ENCODE measurements at places on chromosomes 5 and 9.

- no peak for DNase-seq
Measured at GRCh38 chr5:31845361-31845760, 206.4 kb downstream of the PDZD2 start.

GRCh38 chr5:132639706-132640130, 18.3 kb upstream of the IL13 start:
- DNase-seq = no peak

- DNase-seq = no peak
Measured at GRCh38 chr9:110476251-110476650, 103.3 kb downstream of the SVEP1 start.

GRCh38 chr9:122808141-122808540, 8.2 kb downstream of the OR1K1 start:
- DNase-seq = no peak

- DNase-seq = peak; percentile 52
Measured at GRCh38 chr5:72015103-72015548, 92.1 kb upstream of the MAP1B start.

- DNase-seq = no peak
Measured at GRCh38 chr5:38783011-38783561, 62.7 kb upstream of the OSMR start.

GRCh38 chr5:93076096-93076495, 504.9 kb downstream of the NR2F1-AS1 start:
- DNase-seq = no peak

- no peak for DNase-seq
Measured at GRCh38 chr5:168364151-168364661, 72.8 kb downstream of the WWC1 start.

- DNase-seq = no peak
Measured at GRCh38 chr9:5305741-5306140, 1.2 kb upstream of the RLN2 start.

DNA sequence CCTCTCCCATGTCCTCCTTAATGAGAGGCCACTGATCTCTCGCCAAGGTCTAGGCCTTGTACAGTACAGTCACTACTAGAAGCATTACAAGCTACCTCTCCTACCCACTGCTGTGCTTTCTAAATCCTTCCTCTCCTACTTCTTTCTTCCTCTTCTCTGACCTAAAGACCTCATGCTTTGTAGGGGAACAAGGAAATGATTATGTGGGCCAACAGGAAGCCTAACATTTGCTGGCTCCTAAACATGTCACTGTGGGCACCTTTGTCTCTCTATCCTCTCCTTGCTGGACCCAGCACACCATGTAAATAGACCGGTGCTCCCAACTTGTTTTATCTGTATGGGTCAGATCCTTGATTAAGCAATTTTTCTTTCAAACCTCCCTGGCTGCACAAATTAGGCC, 16.7 kb downstream of the SLC28A3 start:
- DNase-seq = no peak

DNA sequence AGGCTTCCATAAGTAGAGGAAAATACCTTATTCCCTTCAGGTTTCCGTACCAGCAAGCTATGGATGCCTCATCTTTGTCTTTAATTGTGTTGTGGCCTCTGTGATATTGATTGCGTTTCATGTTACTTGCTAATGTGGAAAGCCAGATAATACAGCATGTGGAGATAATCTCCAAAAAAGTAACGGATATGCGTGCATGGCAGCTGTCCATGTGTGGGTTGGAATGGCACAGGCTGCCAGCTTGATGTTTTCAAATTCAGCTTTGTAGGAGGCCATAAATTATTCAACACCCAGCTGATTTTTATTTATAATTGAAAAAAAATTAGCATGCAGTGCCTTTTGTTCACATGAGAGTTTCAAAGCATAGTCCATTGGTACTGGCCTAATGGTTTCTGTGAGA, 144.9 kb downstream of the GIN1 start:
- peak; percentile 12 for DNase-seq

DNA sequence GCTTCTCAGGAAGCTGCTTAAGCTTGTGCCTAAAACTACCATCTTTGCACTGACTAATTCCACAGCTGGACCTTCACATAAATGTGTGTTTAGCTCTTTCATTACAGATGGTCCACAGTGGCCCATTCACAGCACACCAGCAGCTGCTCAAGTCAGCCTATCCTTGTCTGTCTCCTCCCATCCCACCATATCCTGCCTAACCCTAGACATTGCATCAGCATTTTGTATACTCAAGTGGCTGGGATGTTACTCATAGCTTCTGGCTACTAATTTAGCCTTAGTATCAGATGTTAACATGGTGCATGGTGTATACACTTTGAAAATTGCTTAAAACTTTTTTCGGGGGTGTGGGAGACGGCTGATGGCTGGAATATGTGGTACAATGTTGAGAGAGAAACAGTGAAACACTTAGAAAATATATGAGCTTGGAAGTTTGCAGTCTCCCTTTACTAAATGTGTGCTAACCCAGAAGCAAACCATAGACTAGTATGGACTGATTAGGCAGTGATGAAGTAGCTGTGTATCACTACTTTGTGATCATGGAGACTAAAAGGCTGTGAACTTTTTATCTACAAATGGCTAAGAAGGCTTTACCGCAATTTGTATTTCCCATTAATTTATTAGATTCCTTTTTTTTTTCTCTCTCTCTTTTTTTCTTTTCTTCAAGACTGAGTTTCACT, 83.1 kb downstream of the JMY start:
- DNase-seq = no peak

DNA sequence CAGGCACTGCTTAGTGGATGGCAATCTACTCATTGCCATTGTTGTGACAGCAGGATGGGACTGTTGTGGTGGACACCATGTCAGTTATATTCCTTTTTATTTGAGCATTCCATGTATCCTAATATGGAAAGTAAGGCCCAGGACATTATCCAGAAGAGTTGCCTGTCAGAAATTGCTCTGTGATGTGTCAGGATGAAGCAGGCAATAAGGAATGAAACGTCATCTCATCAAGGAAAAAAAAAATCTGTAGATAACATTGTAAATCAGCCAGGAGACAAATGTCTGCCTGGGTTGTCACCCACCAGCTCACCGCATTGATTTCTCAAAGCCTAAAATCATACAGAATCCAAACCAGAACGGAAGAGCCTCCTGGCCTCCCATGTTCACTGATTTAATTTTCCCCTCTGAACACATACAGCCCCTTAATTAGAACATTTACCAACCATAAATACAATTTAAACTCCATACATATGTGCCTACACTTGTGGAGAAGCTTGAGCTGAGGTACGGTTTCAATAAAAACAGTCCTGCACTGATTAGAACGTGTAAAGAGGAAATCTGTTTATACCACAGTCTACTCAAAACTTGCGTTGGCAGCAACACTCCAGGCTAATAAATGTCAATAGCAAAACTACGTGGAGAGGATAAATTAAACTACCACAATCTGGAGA, 73.9 kb downstream of the FOXD1 start:
- peak; percentile 51 for DNase-seq

DNA sequence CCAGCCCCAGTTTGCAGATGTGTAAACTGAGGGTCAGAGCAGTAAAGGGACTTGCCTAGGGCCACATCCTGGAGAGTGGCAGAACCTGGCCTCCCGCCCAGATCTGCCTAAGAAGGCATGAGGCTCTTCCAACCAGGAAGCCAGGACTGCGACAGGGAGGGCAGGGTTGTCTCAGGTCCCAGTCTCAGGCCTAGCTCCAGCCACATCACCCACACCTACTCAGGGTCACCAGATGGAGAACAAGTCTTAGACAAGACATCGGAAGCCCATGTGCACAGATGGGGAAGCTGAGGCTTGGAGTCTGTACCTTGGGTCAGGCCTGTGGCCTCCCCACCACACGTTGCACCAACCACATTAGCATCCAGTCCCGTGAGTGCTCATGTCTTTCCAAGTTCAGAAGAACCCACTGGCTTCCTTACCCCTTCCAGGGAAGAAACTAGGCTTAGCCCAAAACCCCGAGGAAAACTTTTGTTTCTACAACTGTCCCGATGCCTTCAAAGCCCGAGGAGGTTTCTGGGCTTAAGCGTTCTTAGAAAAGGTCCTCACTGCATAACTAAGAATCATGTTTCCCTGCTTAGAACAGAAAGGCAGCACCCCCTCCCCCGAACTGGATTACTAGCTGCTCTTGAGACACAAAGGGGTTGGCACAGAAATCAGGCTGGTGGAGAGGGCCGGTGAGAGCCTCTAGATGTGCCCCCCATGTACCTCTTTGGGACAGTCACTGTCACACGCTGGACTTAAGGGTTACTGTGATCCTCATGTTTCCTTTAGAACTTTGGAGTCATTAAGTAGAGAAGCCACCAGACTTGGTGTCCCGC, 2.2 kb downstream of the FAM78A start:
- DNase-seq = no peak

DNA sequence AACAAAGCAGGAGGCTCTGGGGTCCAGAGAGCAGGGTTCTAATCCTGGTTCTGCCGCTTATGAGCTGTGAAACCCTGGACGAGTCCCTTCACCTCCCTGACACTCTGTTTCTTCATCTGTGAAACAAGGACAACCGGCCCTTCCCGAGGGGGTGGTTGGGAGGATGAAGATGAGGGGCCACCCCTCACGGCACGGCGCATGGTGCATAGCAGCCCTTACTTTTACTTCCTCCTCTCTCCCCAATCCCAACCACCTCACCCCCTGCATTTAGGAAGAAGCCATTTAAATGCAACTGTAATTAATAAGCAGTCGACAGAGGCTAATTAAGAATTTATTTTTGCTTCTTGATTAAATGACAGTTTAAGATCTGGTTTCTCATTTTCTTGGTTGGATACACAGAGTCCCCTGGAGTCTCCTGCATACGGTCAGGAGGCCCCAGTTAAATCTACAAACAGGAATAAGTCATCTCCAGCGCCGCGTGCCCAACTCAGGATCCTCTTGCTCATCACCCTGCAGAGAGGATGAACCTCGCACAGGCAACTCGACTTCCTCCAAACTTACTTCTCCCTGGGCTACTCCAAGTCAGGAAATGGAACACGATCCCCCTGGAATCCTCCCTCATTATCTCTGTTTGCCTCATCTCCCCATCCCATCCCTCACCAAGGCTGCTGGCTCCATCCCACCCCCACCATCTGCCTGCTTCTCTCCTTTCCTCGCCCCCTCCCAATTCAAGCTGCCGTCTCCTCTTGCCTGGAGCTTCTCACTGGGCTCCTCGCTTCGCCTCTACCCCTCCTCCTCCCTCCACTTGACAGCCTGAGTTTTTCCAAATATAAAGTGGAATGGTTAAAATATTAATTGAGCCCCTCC, 95.9 kb downstream of the HRH2 start:
- no peak for DNase-seq

DNA sequence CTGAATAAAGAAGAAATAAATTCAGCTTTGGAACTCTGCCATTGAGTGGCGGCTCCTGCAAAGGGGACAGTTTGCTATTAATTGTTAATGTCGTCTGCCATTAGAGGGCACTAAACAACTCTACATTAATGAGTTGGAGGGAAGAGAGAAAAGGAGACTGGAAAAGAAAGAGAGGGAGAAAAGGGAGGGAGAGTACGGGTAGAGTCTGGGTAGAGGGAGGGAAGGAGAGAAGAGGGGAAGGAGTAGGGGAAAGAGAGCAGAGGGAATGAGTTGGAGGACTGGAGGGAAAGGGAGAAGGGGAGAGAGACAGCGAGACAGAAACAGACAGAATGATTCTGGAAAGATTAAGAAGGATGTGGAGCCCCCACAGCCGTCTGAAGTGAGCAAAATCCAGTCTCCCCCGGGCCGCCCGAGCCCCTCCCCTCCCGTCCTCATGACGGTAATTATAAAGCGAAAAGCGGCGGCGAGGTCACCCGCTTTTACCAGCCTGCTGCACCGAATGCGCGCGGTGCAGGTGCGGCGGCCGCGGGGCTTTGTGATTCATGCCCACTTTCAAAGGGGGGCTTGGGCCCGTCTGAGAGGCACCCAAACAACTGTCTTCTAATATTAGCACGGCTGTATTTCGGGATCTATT, 1.9 kb upstream of the FST start:
- DNase-seq = peak; percentile 32

DNA sequence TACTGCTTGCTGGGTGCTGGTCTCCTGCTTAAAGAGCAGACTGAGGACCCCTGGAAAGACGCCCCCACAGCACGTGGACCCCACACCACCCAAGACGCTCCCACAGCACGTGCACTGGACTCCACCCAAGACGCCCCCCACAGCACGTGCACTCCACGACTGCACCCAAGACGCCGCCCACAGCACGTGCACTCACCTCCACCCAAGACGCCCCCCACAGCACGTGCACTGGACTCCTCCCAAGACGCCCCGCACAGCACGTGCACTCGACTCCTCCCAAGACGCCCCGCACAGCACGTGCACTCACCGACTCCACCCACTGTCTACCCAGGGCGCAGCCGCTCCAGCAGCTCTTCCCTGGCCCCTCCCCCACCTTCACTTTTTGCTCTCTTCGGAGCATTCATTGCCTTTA, 50.5 kb downstream of the EHMT1 start:
- DNase-seq = peak; percentile 23

GRCh38 chr9:8670751-8671150, 871.2 kb upstream of the DMAC1 start:
- no peak for DNase-seq

GRCh38 chr5:141879941-141880738, 1.9 kb upstream of the PCDH1 start:
- no peak for DNase-seq

DNA sequence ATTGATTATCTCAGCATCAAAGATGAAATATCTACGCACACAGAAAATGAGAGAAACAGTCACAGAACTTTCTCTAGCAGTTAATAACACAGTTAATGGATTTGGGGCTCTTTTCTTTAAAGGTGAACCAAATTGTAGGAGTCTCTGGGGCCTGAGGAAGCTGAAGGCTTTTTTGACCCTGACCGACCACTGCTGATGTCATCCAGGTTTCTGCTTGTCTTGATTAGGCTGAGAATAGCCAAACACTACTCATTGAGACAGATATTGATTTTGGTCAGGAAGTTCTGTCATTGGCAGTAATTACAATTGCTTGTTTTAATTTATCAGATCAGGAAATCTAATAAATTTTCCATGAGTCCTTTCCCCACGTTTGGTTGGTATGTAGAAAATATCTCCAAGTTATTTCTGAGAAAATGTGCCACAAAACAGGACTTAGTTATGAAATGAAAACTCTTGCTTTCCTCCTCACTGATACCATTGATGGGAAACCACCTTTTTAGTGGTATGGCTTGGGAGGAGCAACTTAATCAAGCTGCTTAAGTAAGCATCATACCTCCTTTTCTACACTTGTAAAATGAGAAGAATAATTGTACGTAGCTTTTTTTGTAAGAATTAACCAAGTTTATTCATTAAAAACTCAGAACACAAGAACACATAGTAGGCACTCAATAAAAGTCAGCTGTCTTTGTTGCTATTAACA, 19.7 kb downstream of the CARTPT start:
- no peak for DNase-seq

GRCh38 chr9:133428617-133429101, 6.5 kb downstream of the ADAMTS13 start:
- peak; percentile 39 for DNase-seq

DNA sequence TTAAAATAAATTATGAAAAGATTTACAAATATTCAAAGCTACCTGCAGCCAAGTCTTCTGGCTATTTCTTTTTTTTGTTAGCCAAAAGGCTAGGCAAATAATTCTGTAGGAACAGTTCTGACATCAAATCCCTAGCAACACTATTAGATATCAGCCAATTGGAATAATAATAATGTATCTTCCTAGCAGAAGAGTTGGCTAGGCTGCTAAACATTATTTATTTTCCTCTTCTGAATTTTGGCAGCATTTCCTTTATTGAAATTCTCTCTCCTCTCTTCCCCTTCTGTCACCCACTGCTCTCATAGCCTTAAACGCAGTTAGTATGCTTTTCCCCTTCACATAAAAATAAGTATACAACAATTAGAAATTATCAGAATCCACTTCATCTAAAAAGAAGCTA, 42.6 kb downstream of the ZDHHC21 start:
- DNase-seq = no peak

GRCh38 chr9:119827126-119827525, 457.9 kb upstream of the BRINP1 start:
- no peak for DNase-seq
